ENCODE measurements at places on chromosomes 12 and 14. TPM values are rescaled to one million over a fixed set of nuclear protein-coding genes. Genes with fewer than 3 reads are reported as not detected.

ADAM21 gene
- 0.15 TPM for total RNA-seq

RARG gene
- 42.7 TPM for total RNA-seq

SSPN gene
- total RNA-seq: not detected

TFCP2 gene
- total RNA-seq: 37.4 TPM

FBXO34 gene
- 17.3 TPM for total RNA-seq

HVCN1 gene
- 30.8 TPM for total RNA-seq

GSC gene
- total RNA-seq: not detected

SERPINA5 gene
- total RNA-seq: not detected

CFAP73 gene
- 0.17 TPM for total RNA-seq

GAS2L3 gene
- 0.86 TPM for total RNA-seq

LGR5 gene
- not detected for total RNA-seq

KRT72 gene
- not detected for total RNA-seq

SPTB gene
- 0.17 TPM for total RNA-seq

Measured in activated CD8-positive, alpha-beta memory T cell treated with anti-CD3 and anti-CD28 coated beads for 36 hours (primary cell).